ENCODE measurements at places on chromosomes 16 and 17. TPM values are rescaled to one million over a fixed set of nuclear protein-coding genes. Genes with fewer than 3 reads are reported as not detected.

- DNase-seq = no peak
These were observed 10.7 kb upstream of the RNF222 start for GRCh38 chr17:8408371-8408770.

DPEP2 gene
- polyA plus RNA-seq = 0.25 TPM

KRT39 gene
- not detected for polyA plus RNA-seq

SLC16A6 gene
- 0.20 TPM for polyA plus RNA-seq

Measured in BJ (cell line).